ENCODE measurements at places on chromosomes 13 and 19.

DNA sequence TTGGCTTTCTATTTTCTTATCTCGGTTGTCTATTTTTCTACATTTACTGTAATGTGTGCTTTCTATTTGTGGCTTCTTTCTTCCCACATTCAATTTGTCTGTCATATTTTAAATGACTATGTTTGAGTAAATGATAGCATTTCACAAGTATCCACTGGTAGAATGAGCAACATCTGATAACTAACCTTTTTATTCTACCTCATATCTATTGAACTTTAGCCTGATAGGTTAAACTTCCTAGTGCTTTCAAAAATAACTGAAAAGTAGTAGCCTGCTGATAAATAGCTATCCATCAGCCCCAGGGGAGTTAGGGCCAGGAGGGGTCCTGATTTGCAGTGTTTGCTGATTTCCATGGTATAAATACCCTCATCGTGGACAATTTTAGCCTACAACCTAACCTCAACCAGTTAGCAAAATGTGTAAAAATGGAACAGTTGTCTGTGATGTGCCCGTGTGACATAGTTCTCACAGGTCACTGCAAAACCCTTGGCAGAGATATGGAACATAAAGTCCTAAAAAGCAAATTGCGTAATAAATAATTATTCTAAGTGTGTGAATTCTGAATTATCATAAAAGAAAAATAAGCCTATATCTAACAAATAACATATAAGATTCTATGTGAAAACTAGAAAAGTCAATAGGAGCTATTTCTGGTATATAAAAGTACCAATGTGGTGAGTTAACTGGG lies 32.1 kb downstream of the KCTD12 start:
- DNase-seq = peak; percentile 19

- no peak for DNase-seq
Observed at GRCh38 chr13:85095418-85096272, 703.6 kb downstream of the SLITRK6 start.

GRCh38 chr19:55529636-55530234 lies 7.2 kb downstream of the SBK2 start:
- DNase-seq = no peak

DNA sequence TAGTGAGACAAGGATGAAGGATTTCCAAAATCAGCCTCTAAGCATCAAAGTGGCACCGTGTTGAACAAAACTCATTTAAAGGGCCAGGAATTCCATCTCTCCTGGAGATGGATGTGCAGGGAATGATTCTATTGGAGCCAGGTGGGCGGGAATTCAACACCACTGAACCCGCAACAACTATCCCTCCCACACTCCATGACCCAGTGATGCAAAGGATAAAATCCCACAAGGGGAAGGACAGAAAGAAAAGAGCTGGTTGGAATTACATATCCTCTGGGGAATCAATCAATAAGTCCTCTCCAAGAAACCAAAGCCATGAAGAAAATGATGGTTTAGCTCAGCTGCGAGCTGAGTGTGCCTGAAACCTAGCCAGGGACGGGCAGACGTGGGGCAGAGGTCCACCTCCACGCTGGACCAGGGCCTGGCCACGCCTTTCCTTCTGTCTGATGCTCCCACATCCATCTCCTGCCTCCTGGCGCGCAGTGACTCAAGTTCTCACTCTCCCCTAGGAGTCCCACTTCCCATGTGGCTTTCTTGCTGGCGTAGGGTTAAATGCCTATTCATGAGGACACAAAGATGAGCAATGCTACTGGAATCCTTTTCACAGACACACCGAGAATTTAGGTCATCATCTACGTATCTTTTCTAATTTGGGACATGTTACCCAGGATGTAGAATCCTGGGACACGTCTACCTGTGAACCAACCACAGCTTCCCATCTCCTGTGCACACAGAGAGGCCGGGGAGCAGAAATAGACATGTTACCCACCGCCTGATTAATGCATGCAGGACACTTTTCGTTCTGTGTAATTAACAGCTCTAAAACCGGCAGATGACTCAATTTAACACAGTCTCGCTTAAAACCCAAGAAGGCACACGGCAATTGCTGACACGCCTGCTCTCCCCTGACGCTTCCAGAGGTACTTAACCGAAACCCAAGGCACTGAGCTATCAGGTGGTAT lies 48.6 kb downstream of the PEPD start:
- DNase-seq = peak; percentile 81

- no peak for DNase-seq
Observed at GRCh38 chr13:74171641-74172040, 37.4 kb upstream of the KLF12 start.

GRCh38 chr19:17337675-17338432 lies 501 bp downstream of the GTPBP3 start:
- DNase-seq = peak; percentile 37

DNA sequence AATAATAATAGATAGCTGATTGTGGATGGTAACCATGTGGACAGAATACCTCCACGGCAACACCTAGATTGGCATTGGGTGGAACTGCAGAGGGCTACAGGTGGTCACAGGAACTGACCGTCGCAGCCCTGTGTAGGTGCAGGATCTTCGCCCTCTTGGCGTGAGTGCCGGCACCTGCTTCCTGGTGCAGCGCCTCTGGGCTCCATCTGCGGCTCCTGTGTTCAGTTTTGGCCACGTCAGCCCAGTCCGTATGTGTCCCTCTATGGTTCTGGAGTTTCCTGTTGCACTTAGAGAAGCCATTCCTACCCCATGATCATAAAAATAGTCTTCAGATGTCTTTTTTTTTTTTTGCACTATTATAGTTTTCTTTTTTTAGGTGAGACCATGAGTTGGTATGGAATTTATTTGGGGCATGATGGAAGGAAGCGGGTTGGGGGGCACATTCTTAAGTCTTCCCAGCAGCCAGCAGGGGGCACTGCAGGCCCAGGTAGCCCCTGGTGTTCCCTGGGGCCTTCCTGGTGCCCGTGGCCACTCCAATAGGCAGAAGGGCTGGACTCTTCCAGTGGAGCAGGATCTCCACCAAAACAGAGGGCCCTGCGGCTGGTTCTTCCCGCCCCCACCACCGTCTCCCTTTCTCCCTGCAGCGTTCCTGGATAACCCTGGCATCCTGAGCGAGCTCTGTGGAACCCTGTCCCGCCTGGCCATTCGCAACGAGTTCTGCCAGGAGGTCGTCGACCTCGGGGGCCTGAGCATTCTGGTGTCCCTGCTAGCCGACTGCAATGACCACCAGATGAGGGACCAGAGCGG lies 10.1 kb upstream of the SLC25A42 start:
- DNase-seq = peak; percentile 48

DNA sequence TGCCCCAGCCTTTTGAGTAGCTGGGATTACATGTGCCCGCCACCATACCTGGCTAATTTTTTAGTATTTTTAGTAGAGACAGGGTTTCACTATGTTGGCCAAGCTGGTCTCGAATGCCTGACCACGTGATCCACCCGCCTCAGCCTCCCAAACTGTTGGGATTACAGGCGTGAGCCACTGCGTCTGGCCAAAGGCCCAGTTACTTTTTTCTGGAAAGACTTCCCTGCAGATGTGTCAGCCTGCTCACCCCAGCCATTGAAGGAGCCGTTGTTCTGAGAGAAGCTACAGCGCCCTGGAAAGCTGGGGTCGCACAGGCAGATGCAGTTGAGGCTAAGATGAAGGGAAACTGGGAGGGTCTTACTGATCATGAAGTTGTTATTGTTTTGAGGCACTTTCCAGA lies 7.9 kb upstream of the ZNF626 start:
- DNase-seq = no peak

DNA sequence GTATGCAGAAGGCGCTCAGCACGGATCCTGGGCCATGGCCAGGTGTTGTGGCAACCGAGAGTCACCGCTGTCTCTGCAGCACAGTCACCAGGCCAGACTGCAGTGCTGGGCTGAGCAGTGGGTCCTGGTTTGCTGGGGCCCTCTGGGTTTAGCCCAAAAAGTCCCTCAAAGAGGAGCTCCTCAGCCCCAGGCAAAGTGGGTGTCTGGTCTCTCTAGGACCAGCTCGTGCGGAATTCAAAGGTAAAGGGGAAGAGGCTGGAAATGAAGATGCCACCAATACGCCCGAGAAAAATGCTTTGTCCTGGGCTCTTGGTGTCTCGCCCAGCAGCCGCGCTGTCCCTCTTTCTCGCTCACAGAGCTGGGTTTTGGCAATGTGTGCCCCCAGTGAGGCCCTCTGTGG lies 38.5 kb upstream of the ANKRD10 start:
- DNase-seq = no peak

DNA sequence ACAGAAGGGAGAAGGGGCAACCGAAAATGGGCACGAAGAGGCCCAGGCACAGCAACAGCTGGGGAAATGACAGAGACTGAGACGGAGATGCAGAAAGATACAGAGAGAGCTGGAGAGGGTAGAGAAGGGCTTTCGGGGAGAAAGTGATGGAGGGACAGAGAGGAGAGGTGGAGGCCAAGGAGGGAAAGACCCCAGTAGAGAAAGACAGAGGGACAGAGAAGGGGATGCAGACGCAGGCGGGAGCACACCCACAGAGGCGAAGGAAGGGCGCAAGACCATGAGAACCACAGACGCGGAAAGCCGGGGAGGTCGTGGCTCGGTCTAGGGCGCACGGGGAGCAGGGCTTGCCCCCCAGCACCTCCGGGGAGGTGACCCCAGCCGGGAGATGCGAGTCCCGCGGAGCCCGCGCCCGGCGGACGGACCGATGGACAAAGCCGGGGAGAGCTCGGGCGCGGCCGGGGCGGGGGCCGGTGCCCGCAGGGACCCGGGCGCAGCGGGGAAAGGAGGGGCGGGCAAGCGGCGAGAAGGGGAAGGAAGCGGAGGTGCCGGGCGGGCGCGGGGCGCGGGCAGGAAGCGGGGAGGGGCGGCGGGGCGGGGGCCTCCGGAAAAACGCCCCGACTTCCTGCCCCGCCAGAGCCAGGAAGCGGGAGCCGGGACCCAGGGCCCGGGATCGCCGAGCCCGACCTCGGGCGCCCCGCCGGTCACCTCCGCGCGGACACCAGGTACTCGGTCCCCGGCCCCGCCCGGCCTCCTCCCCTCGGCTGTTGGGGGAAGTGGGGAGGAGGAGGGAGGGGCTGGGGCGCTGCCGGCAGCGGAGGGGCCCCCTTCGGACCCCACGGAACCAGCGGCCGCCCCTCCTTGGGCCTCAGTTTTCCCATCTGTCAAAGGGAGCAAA lies at the start of gene ARHGEF1:
ARHGEF1 (plus strand) TSS at position 617 of the 895 bp plus-strand sequence. CDS start 4,899 bp downstream, outside the sequence.
- peak; percentile 49 for DNase-seq

- no peak for DNase-seq
Observed at GRCh38 chr19:8004723-8005513, 523 bp downstream of the ELAVL1 start.

DNA sequence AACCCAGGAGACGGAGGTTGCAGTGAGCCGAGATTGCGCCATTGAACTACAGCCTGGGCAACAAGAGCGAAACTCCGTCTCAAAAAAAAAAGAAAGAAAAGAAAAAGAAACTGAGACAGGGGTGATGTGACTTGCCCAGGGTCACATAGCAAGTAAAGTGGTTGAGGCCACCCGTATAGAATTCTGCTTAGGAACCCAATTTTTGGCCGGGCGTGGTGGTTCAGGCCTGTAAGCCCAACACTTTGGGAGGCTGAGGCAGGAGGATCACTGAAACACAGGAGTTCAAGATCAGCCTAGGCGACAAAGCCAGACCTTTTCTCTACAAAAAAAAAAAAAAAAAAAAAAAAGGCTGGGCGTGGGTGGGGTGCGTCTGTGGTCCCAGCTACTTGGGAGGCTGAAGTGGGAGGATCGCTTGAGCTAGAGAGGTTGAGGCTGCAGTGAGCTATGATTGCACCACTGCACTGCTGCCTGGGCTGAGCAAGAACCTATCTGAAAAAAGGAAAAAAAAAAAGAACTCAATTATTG lies 1.3 kb downstream of the SNRPA start:
- DNase-seq = no peak

Measured in MCF 10A (cell line).